ENCODE measurements at places on chromosomes 5 and 9.
A peak's percentile ranks its signal among the peaks of the same experiment; 100 is the strongest.

DNA sequence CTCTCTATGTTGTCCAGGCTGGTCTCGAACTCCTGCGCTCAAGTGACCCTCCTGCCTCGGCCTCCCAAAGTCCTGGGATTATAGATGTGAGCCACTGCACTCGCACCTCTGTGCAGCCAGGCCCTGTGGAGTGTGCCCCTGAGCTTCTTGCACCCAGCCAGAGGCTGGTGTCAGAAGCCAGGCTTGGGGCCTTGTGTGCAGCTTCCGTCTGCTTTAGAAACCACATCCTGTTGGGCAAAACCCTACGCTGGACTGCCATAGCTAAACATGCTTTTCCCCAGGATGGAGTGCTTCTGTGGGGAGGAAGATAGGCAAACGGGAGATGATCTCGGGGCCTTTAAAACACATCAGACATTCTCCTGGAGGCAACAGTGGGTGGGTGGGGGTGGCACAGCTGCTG is 40.1 kb downstream of the PRRT1B start:
- DNase-seq: no peak

DNA sequence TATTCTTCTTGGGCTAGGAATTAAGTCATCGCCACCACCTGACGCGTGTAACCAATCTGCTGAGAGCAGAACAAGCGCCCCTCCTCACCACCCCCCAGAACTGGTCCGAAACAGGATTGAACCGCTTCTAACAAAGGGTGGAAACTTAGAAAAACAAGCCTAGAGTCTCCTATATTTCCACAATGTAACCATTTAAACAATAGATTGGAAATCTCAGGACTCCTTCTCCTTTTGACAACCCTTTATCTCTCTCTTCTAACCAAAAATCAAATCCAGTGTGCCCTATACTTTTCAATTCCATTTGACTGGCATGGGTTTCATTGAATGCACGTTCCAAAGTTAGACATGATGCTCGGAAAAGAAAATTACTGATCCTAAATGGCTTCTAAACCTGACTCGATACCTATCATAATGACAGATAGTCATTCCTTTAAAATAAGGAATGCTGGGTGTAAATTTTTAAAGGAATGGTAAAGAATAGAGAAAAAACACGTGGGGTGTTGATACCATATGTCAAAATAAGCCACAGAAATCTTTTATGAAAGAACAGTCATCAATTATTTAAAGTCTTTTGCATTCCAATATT is 1.2 kb downstream of the ARRDC3 start:
- peak; percentile 69 for DNase-seq

GRCh38 chr5:8844206-8844605 is 701.7 kb downstream of the SEMA5A start:
- no peak for DNase-seq

- no peak for DNase-seq
These were observed 819.4 kb downstream of the NR2F1-AS1 start for GRCh38 chr5:92761585-92761984.

DNA sequence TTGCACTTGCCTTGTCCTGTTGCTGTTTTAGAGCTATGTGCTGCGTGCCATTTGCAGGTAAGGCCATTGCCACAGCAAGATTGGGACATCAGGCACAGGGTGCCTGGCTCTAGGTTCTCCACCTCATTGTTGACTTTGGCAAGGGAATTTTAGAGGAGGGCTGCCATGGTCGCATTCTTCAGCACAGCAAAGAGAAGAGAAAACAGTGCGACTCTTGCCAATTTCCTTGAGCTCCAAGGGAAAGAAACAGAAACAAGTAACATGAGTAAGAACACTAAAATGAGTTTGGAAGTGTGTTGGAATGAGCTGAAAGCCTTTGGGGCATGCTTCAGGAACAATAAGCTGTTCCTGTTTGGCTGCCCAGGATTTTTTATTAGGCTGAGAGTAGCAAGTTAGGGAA is 188.1 kb upstream of the IL12B start:
- no peak for DNase-seq

- DNase-seq: no peak
These were observed 10.6 kb upstream of the NEURL1B start for GRCh38 chr5:172630482-172630881.

DNA sequence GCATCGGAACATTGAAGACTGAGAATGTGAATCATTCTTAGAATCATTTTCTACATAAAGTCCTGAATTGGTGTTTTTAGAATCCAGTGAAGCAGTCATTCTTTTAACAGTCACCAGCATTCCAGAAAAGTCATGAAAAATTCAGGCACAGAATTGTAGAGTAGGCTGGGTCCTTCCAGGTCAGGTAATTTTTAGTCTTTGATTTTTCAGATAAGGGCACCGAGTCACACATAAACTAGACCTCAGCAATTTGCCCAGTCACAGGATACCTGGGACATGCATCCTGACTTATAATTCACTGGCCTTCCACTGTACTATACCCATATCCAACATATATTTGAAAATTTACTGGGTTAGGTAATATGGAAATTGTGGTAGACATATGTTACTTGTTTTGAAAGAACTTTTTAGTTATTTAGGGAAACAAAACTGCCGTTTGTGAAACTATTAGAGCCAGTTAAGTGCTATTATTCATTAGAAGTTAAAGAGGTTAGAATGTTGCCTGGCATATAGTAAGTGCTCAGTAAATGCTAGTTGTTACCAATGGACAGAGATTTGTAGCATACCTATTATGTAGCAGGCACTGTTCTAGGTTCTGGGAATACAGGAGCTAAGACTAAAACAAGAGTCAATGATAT is 10.9 kb downstream of the MAN2A1 start:
- no peak for DNase-seq

GRCh38 chr9:95477441-95477840 is 39.3 kb downstream of the PTCH1 start:
- DNase-seq: no peak

DNA sequence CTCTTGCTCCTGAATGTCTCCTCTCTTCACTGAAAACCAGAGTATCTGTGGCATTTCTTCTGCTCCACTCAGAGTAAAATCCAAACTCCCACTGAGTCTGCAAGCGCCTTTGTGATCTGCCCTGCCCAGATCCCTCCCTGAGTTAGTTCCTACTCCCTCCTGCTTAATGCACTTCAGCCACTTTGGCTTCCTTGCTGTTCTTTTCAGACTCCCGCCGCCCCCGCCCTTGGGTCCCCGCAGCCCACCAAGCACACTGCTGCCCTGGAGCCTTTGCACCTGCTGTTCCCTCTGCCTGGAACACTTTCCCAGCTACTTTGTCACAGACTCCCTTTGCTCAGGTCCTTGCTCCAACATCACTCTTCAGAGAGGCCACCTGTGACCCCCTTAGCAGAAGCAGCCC is 127.2 kb upstream of the SLC25A48 start:
- no peak for DNase-seq

GRCh38 chr5:64625678-64626077 is 64.6 kb upstream of the SHISAL2B start:
- no peak for DNase-seq

DNA sequence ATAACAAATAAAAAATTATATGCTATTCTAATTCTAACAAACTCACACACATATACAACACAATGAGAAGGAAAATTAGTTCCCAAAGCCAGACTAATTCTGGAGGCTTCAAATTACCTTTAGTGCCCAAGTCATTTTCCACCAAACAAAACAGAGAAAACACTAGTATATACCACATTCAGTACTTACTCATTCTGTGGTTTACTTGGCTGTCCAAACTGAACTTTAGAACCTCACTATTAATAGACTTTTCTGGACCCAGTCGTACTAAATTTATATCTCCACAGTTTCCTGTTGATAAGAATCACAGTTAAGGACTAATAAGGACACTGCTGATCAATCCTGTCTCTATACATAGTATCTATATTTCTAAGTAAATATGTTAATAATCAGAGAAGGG is 66.4 kb downstream of the SETX start:
- DNase-seq: no peak

- DNase-seq: no peak
These were observed 109.8 kb downstream of the SERINC5 start for GRCh38 chr5:80146046-80146445.

GRCh38 chr5:114387433-114387832 is 25.6 kb downstream of the KCNN2 start:
- DNase-seq: no peak

DNA sequence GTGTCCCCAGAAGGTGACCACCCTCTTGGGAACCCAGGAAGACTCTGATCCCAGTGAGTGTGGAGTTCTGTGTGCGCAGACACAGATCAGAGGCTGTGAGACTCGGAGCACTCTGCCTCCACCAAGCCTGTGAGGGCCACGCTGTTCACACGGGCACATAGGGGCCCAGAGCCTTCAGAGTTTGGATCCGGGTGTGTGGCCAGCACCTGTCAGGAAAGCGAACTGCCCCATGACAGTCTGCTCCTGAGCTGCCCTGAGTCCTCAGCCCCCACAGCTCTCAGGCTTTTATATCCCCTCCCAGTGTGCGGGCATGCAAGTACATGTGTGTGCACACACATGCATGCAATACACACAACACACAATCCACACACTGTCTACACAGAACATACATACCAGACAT is 161.8 kb upstream of the IRX2 start:
- no peak for DNase-seq

DNA sequence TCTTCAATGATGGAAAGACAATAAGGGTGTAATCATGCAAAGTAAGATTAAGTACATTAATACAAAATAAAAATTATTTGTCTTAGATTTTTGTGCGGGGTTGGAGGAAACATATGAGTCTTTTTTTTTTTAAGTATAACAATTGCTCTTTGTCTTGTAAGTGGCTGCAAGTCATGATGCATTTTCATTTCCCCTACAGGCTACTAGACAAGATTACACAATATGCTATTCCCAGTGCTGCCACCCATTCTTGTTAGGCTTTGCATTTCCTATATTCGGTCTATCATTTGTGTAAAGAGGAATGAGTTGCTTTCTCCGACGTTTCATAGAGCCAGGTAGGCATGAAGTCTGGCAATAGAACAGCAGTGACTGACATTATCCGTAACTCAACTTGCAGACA is 294.2 kb upstream of the CYLC2 start:
- no peak for DNase-seq

DNA sequence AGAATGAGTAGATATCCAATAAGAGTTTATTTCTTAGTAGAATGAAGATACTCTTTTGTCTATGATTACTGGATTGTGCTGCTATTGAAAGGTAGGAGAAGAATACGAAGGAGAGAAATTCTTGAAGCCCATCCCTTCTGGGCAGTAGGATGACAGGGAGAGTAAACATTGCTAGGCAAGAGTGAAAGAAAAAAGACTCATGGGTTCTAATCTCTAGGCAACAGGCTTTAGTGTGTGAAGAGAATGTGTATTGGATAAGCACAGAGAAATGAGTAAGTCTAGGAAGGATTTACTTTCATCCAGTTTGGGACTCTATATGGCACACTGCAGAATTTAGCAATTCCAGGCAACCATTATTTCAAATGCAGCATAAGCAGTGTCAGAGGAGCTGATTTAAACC is 216.0 kb downstream of the GABRG2 start:
- no peak for DNase-seq

DNA sequence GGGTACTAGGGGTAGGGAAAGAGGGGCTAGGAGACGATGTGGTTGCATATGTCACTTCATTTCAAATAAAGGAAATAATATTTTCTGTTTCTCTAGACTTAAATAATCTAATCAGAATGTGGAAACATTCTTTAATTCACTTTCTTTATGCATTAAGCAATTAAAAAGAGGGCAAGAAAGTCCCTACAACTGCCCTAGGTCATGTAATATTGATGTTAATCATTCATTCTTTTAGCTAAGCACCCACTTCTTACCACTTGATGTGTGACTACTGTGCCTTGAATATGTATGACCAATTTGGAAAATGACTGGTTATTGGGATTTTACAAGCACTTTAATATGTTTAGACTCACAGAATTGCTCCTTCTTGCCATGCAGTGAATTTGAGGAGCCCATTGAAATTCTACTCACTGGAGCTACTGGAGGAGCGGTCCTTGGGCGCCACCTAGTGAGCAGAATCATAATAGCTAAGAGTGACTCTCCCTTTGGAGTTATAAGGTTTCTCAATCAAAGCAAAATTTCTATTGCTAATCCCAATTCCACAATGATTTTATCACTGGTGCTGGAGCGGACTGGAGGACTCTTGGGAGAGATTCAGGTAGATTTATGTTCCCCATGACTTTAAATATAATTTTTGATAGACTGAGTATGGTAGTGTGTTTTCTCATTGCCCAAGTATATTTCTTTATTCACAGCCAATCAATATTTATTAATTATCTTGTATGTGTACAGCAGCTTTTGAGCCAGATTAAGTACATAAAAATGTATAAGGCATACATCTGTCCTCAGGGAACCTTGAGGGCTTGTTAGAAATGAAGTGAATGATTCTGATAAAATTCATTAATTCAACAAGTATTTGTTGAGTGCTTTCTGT is 225.1 kb downstream of the ADGRV1 start:
- peak; percentile 65 for DNase-seq

DNA sequence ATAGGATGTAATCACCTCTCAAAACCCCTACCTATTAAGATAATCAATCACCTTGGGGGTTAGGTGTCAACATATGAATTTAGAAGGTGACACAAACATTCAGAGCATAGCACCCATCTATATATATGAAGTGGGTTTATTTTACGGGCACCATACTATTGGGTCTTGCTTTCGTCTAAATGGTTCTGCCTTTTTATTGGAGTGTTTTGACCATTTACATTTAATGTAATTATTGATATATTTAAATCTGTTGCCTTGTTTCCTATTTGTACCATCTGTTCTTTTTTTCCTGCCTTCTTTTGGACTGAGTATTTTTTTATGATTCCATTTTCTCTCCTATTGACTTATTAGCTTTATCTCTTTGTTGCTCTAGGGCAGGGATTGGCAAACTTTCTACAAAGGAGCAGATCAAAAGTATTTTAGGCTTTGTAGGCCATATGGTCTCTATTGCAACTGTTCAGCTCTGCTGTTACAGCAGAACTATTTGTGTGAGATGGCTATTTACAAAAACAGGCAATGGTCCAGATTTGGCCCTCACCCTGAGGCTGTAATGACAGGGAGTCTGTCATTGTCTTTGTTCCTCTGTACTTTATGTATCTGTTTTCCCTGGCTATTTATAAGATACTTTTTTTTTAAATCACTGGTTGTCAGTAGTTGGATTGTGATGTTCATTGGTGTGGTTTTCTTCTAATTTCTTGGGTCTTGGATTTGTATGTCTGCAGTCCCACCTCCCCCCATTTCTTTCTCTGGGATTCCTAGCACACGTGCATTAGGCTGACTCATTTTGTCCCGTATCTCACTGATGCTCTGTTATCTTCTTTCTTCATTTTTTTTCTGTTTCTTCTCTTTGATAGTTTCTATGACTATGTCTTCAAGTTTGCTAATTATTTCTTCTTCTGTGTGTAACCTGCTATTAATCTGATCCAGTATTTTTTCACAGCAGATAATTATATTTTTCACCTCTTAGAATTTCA is 127.1 kb downstream of the DAB2IP start:
- no peak for DNase-seq

DNA sequence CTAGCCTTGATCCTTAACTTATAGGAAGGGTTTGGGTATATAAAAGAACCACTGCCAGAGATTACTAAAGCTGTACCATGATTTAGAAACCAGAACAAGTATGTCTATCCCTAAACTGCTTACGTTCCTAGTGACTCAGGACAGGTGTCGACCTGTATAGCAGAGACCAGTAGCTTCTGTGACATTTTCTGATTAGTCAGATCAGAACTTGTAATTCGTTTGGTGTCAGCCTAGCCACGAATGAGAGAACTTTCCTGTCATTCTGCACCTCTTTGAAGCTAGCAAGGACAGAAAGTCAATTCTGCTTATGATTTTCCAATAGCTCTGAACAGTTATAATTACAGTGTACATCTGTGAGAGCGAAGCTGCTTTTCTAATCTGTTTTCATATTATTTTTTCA is 39.5 kb downstream of the PRKACG start:
- no peak for DNase-seq

Measured in T-helper 9 cell (primary cell).